ENCODE measurements at places on chromosomes 5 and 9.

GRCh38 chr5:54491326-54491725 is 26.2 kb upstream of the SNX18 start:
- DNase-seq: no peak

GRCh38 chr5:124746916-124747790 is 714 bp upstream of the ZNF608 start:
- peak; percentile 65 for DNase-seq

DNA sequence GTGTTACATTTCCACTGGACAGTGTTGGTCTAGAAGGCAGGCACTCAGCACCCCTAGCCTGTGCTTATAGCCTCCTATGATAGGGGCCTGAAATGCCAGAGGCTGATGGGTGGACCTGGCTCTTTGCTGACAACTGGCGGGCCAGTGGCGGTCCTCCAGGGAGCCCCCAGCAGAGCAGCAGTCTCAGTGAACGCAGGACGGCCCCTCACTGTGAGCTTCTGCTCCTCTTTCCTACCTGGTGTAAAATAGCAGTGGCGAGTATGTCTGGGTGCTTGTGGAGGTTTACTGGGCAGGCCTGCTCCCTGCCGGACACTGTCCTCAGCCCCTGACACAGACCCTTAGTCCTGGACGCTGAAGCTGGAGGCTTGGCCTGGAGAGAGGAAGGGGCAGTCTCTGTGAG is 3.3 kb upstream of the SEC16A start:
- no peak for DNase-seq

DNA sequence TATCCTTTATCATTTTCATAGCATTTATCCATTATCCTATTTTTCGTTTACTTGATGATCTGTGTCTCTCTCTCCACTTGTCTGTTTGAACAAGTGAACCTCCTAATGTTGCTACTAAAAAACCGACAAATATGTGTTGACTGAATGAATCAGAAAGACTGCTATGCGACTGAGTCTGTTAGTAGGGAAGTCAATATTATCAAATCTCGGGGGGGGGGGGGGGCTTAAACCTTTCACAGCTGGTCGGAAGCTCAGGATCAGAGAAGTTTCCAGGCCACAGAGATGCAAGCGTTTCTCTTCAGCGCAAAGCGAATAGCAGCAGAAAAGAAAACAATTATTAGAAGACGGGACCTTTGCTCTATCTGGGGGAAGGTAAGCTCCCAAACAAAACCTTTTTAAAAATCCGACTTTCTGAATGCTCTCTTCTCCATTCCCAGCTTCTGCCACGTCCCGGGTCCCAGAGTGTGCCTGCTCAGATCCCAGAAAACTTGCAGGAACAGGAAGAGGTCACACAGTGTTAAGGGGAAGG is 412 bp downstream of the RIOK2 start:
- DNase-seq: peak; percentile 47

GRCh38 chr5:154972476-154973080 is 31.7 kb downstream of the MRPL22 start:
- DNase-seq: peak; percentile 55

DNA sequence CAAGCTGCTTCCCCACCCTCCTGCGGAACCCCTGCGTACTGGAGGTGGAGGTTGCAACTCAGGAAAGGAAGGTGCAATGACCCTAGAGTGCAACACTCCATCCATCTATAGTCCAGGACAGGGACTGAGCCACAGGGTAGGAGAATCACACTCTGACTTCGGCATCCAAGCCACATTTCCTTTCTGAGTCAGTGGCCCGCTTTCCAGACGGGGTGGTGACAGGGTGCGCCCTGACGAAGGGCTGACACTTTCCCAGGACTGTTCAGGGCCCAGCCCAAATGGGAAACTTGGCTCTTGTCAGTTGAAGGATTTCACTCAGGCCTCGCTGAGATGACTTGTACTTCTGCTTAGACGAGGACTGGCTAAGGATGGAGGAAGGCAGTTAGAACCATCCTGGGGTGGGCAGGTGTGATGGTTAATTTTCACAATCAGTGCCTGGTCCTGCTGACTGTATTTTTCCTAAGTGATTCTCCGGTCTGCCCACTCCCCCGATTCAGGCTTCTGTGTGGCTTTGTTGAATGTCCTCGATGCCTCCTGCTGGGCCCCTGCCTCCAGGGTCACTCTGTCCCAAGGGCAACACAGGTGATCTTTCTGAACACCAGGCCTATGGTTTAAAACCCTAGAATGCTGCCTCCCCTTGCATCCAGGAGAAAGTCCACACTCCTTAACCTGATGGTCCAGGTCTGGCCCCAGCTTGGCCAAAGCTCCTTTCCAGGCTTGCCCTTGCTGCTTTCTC is 228.1 kb downstream of the FSTL4 start:
- no peak for DNase-seq

DNA sequence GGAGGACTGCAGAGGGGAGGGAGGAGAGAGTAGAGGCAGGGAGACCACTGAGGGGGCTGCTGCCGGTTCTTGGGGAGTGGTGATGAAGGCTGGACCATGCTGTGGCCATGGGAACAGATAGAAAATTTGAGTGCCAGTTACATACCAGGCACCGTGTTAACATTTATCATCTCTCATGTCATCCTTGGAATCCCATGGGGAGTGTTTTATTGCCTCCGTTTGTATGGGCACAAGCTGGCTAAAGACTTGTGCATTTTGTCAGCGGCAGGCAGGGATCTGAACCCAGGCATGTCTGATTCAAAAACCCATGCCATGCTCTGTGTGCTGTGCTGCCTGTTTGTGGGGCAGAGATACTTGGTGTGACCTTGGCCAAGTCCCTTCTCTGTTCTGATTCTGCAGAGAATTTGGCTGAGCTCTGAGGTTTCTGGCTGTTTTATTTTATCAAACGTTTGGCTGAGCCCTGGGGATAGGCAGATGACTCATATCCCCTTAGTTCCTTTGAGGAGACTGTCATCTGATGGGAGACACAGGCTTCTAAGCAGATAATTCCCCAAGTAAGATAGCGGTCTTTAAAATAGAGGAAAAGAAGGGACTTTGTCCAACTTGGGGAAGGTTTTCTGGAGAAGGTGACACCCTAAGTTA is 22.2 kb downstream of the COL27A1 start:
- DNase-seq: no peak

GRCh38 chr5:65861830-65862241 is 64.5 kb upstream of the ERBIN start:
- no peak for DNase-seq

DNA sequence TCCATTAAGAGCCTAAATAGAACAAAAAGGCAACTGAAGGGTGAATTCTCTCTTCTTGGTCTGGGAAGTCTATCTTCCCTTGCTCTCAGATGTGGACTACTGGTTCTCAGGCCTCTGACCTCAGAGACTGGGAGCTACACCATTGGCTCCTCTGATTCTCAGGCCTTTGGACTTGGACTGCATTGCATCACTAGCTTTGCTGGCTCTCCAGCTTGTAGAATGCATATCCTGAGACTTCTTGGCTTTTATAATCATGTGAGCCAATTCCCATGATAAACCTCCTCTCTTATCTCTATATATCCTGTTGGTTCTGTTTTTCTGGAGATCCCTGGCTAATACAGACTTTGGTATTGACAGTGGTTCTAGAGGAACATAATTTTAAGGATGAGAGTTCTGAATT is 89.8 kb downstream of the PSAT1 start:
- no peak for DNase-seq

DNA sequence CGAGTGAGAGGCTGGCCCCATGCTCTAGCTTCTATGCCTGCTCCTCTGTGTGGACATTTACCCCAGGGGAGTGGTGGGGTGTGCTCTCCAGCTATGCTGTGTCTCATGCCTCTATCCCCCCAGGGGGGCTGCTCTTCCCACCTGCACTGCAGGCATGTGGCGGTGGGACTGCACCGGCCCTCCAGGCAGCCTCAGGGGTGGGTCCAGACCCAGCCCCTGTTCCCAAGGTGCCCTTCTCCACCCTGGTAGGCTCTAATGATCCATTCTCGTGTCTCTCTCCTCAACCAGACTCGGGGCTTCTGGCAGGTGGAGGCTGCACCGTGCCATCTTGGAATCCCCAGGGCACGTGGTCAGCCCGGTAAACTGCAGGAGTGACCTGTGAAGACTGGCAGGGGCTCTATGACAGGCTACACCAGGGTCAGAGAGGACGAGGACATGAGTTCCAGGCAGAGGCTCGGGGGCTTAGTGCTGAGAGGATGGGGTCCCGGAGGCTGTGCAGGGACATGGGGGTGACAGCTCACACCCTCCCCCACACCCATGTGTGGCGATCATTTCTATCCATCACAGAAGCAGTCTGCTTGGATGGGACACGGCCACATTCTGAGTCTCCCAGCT is 22.7 kb upstream of the COL5A1 start:
- DNase-seq: no peak

DNA sequence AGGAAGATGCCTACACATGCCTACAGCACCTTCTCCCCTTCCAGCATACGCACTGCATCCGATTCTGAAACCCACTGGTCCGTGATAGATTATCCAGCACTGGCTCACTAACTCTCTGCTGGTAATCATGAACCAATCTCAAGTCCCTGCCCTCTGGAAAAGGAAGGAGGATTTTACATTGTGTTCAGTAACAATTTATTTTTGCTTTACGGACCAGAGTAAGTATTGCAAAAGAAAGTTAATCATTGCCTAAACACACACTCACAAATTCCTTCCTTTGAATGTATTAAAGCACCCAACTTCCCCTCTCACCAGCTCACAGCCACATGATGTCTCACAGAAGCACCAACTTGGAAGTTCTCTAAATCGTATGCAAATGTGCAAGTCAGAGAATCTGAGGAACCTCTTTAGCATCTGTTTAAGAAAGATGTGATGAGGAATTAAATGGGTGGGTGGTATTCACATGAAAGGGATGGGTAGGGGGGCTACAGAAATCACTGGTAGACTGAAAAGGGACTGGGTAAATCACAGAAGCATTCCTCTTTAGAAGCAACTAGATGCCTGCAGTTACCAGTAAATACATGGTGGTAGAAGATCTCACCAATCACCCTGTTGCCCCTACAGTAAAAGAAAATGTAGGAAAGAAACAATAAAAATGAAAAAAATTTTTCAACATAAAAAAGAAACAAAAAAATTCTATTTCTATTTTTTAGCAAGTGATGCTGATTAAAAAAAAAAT is 8.4 kb downstream of the GNAQ start:
- peak; percentile 58 for DNase-seq

GRCh38 chr9:21778304-21778703 is 24.1 kb upstream of the MTAP start:
- DNase-seq: no peak

DNA sequence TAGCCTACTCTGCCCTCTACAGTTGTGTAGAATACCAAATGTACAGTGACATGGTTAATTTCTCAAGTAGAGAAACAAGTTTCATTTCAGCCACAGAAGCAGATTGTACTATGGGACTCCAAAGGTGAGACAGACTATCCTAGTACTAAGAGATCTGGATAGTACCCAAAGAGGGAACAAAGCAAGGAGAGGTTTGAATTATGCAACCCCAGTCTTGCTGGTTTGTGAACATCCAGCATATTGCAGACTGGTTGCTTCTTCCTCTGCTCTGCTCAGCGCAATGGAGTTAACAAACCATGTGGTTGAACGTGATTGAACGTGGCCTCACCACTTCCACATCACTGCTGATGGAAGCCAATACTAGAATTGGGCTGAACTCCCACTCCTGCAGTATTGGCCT is 43.3 kb upstream of the ALDOB start:
- DNase-seq: no peak

- DNase-seq: no peak
These were observed 36.5 kb downstream of the HABP4 start for GRCh38 chr9:96486386-96487028.

DNA sequence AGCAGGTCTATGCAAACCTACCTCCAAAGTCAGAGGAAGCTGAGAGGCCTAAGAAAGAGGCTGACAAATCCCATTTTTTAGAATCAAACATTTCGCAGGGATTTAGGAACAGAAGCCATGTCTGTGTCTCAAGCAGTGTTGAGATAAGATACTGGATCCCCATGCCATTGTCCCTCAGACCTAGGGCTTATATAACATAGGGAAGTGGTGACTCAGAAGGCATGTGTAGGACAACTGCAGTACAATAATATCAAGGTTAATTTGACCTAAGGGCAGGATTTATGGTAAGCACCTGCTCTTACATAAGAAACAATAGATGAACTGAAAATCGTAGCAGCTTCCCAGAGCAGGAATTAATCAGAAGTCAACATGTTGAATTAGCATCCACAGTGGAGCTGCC is 459.4 kb downstream of the ANXA1 start:
- no peak for DNase-seq

DNA sequence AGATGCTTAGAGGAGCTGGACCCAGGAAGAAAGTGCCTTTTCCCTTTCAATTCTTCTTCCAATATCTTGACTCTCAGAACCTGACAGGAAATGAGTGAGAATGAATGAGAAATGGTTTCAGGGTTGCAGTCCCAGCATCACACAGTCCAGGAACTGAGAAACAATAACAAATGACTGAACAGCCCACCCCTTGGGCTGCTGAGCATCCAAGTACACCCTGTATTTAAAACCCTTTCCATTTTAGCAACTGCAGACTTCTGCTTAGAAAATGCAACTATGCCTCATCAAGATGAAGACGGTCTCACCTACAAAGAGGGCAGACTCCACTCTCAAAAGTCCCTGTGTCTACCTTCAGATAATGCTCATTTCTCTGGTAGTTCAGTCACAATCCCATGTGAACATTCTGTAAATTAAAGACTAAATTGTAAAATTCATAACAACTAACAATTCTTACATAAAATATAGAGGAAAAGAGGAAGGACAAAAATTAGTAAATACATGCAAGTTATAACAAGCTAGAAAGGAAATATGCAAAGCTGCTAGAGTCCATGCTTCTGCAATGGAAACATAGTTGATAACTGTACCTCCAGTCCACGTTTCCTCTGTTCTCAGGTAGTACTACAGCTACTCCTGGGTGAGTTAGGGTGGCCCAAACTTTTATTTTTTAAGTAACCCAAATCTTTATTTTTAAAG is 316.5 kb downstream of the ICE1 start:
- DNase-seq: no peak

GRCh38 chr5:149895416-149896345 is 48.9 kb downstream of the PDE6A start:
- no peak for DNase-seq

DNA sequence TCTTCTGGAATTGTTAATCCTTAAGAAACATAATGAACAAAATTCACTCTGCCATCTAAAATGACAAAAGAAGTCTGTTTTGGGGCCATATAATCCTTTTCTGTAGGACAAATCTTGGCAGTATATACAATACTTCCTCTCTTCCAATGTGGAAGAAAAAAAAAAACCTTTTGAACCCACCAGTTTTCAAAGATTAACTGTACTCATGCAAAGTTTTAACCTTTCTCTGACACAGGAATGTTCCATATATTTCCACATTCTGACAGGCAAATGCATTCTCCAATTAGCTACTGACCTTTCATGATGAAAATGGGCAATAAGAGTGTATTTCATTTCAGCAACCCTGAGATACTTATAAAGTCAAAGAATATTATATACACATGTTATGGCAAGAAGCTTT is 65.4 kb downstream of the RNF130 start:
- no peak for DNase-seq

GRCh38 chr5:104400941-104401340 is 838.4 kb upstream of the NUDT12 start:
- DNase-seq: no peak

DNA sequence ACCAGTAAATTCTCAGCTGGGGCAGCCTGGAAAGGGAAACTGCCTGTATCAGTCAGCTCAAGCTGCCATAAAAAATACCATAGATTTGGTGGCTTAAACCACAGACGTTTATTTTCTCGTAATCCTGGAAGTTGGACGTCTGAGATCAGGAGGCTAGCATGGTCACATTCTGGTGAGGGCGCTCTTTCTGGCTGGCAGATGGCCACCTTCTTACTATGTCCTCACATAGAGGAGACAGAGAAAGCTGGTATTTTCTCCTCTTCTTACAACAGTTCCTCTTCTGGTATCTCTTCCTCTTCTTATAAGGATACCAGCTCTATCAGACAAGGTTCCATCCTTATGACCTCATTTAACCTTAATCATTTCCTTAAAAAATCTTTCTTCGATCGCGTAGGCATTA is 50.5 kb upstream of the RFX3 start:
- DNase-seq: peak; percentile 3

Measured in erythroblast (primary cell).